ENCODE measurements at places on chromosomes 16 and 17.

GRCh38 chr17:74130841-74131240, 72.6 kb upstream of the RPL38 start:
- no peak for DNase-seq

- no peak for DNase-seq
Observed at GRCh38 chr17:64774888-64775540, 112.9 kb upstream of the SMURF2 start.

DNA sequence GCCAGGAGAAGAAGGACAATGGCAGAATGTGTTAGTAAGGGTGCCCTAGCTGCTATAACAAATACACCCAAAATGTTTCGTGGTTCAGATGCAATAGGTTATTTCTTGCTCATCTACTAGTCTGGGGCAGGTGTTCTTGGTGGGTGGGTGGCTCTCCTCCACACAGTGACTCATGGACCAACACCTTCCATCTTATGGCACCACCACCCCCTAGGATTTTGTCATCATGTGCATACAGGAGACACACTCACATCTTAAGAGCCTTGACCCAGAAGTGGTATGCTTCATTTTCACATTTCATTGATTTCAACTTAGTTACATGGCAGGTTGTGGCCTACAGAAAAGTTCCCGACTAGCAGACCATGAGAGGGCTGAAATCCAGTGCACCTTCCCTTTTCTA, 114.7 kb downstream of the AMFR start:
- DNase-seq = no peak

DNA sequence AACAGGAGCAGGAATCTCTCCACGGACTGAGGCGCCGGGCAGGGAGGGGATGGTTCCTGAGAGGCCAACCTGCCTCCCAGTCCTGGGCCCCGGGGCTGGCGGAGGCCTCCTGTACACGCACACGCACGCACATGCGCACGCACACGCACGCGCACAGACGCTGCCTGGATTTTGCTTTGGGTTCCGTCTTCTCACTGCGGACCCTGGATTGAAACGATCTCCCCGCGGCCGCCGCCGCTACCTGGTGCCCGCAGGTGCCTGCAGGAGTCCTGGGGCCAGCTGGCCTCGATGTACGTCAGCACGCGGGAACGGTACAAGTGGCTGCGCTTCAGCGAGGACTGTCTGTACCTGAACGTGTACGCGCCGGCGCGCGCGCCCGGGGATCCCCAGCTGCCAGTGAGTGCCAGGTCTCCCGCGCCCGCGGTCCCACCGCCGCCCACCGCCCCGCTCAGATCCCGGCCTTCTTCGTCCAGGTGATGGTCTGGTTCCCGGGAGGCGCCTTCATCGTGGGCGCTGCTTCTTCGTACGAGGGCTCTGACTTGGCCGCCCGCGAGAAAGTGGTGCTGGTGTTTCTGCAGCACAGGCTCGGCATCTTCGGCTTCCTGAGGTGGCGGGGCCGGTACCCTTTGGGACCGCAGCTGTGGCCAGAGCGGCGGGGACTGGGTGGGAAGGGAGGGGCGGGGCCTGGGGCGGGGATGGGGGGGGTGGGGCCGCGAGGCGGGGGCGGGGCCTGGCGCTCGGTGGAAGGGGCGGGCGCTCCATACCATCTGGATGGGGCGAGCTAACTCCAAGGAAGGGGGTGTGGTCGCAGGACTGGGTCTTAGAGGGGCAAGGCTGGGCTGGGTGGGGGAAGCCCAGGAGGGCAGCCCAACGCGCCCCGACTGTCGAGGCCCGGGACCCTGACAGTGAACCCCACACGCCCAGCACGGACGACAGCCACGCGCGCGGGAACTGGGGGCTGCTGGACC, 12.3 kb downstream of the CES4A start:
- peak; percentile 30 for DNase-seq

DNA sequence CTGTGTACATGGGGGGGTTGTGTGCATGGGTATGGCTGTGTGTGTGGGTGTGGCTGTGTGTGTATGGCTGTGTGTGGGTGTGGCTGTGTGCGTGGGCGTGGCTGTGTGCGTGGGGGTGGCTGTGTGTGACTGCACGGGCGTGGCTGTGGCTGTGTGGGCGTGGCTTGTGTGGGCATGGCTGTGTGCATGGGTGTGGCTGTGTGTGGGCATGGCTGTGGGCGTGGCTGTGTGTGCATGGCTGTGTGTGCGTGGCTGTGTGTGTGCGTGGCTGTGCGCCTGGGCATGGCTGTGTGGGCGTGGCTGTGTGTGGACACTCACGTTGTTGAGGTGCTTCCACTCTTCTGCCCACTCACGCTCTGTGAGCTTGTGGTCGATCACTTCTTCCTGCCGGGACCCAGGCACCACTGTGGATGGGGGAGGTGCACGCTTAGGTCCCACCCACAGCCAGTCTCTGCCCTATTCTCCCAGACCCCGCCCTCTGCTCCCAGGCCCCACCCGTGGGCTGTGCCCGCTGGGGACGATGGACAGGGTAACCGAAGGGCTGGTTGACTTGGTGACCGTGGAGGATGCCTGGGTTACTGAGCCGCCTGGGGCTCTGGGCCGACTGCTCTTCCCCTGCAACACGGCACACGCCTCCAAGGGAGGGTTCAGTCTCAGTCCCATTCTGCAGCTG, 16.0 kb upstream of the PABPN1L start:
- no peak for DNase-seq

DNA sequence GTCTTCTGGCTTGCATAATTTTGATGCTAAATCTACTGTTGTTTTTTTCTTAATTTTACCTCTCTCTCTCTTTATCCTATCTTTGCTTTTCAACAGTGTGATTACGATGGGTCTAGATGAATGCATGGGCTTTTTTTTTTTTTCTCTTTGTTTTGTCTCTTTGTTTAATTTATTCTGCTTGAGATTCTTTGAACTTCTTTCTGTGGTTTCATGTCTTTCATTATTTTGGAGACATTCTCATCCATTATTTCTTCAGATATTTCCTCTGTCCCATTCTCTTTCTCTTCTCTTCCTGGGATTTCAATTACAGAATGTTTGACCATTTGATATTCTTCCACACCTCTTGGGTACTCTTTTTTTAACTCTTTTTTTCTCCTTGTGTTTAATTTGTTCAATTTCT, 52.3 kb downstream of the CCDC182 start:
- DNase-seq = no peak

DNA sequence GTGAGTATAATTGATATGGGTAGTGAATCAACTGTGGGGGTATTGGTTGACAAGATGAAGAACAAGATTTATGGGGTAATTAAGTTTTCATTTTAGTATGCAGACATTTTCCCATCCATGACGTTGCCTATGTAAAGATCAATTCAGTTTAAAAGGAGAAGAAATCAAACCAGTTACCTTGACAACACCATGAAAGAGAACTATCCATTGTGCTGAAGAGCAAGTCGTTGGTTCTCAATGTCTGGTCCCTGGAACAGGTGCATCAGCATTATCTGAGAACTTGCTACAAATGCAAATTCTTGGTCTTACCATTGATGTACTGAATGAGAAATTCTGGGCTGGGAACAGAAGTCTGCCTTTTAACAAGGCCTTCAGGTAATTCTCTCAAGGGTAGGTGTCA, 801 bp upstream of the OR4D2 start:
- DNase-seq = no peak

- DNase-seq = no peak
Observed at GRCh38 chr17:28807925-28808634, 34.5 kb downstream of the FAM222B start.

DNA sequence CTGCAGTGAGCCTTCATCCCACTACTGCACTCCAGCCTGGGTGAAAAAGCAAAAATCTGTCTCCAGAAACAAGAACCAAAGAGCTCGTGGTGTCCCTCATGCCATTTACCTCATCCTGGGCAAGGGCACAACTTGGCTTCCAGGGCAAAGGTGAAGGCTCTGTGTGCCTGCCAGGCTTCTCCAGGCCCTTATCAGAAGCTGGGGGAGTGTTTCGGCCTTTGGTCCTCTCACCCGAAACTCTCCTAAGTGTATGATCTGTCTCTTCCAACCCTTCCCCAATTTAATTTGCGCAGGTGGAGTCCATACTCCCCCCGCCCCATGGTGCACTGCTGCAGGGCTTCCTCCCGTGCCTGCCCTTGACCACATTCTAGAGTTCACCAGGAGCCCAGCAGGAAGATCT, 1.1 kb downstream of the CES2 start:
- no peak for DNase-seq

DNA sequence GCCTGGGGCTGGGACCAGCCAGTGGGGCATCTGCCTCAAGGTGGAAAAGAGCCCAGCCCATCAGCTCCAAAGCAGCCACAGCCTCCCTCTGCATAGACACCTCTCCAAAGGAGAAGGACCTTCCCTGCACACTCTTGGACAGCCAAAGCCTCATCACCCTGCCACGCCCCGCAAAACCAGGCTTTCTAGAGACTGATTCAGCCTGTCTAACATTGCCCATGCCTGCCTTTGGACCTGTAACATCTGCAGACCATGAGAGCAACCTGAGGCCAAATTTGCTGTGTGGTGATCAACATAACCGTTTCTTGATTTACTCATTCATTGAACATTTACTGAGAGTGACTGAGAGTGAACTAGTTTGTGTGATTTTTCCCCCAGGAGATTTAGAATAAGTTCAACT, 219.7 kb upstream of the HSBP1 start:
- DNase-seq = no peak

- no peak for DNase-seq
Observed at GRCh38 chr17:45313421-45313771, 3.4 kb downstream of the MAP3K14 start.

DNA sequence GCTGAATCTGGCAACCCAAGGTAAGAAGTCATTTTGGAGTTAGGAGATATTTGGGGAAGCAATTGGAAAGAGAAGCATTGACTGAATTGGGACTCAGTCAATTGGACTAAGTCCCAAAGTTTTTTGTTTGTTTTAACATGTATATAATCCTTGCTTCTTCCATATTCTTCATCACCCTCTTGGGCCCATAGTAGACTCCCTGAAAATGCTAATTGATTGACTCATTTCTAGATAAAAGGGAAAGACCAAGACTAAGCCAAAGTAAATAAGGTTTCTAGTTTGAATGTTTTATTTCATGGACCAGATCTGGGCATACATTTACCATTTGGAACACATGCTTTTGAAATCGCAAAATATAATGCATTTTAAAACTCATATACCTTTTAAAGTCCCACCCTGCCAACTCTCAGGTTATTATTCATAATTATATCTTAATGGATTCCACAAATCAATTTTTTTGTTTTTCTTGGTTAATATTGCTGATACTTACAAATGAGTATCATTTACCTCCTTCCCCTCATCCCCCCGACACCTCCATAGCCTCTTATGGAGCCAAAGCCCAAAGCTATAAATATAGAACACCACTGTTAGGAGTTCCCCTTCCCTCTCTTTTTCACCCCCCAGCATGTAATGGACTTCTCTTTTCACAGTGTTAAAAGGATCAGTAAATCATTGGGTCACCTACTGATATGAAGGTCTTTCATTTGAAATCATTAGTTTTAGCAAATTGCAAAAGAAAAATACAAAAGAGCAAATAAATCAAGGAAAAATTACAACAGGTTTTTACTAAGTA, 674.0 kb upstream of the SOX9 start:
- DNase-seq = no peak

DNA sequence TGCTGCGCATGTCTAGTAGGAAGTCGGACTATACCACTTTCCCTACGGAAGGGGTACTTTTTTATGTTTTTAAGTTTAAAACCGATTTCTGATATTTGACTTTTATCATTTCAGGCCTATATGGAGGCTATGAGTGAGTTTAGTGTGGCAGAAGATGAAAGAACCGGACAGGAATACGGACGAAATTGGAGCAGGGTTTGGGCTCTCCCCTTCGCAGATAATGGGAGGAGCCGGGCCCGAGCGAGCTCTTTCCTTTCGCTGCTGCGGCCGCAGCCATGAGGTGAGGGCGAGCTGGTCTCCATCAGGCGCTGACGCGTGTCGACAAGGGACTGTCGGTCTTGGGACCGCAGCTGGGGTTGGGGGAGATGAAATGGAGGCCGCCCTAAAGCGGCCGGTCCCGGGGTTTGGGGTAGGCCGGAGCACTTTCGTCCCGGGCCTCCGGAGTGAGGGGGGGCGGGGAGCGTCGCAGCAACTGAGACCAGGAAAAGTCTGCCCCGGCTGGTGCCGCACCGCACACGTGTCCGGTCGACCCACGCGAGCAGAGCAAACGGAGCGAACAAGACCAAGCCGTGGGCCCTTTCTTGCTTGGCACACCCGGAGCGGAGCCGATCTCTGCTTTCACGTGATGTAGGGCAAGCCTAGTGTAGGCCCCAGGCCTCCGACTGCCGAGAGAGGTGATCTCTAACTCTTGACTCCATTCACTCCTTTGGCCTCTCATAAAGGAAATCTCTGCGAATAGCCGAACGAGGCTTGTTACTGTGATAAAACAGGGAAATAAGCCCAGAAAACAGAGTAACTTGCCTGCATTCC, at the start of gene RPL19:
Gene RPL19 (plus strand): TSS at position 214 of the 810 bp plus-strand sequence. CDS start 62 bp downstream, at position 276.
- DNase-seq = peak; percentile 65

DNA sequence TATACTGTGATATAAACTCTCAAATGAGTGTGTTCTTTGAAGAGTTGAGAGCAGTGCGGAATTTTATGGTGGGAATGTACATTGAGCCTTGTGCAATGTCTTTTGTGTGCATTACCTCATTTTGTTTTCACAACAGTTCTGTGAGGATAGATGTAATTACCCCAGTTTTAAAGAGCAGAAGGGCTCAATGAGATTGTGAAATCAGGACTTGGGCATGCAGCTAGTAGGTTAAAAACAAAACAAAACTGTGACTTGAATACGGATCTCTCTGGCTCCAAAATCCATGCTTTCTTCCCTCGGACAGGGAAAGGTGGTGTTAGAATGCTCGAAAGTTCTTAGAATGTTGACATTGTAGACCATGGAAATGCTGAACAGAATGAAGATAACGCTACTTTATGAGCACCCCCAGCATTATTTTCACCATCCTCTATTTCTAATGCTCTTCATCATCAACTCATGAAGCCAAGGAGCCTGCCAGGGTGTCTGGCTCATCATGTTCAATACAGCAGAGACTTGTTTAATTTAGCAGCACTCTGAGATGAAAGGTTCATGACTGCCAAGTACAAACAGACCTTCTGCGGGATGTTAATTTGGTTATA, 17.1 kb downstream of the MRTFB start:
- no peak for DNase-seq

- DNase-seq = no peak
Observed at GRCh38 chr16:88076211-88076931, 125.1 kb downstream of the BANP start.

- no peak for DNase-seq
Observed at GRCh38 chr17:74080656-74081582, 122.6 kb upstream of the RPL38 start.

- DNase-seq = no peak
Observed at GRCh38 chr17:39761861-39762496, 24.2 kb downstream of the GRB7 start.

Data from activated T-helper 1 cell treated with anti-CD3 and anti-CD28 coated beads, Interleukin-2, amount 50 U/mL, for 16 hours (primary cell).